ENCODE measurements at places on chromosomes 7 and 10.

GRCh38 chr7:52635021-52635420 lies 400.4 kb upstream of the POM121L12 start:
- no peak for DNase-seq

DNA sequence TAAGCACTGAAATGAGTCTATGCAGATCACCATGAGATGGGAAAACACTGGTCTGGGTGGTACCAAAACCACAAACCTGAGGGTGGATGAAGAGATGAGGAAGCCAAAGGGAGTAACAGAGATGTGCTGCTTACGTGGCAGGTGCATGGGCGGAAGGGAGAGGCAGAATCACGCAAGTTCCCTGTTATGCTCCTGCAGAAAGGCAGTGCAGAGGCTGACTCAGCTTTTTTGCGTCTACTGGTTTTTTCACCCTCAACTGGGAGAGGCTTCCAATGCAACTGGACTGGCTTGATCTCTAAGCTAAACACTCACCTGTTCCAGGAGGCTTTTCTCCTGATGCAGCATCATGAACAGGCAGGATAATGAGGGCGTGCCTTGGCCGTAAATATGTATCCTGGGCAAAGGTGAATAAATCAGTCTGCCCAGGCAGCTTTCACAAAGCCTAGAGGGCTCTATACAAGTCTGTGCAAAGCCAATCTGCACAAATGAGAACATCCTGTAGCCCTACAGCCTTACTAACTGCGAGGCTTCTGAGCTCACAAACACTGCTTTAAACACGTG lies 95.4 kb upstream of the AFAP1L2 start:
- peak; percentile 30 for DNase-seq

- DNase-seq, result no peak
Measured at GRCh38 chr7:41448104-41448503, 254.8 kb downstream of the INHBA start.

GRCh38 chr10:46541017-46541661 lies 15.3 kb downstream of the GPRIN2 start:
- DNase-seq, result no peak

GRCh38 chr7:92697414-92697813 lies 107.2 kb upstream of the FAM133B start:
- DNase-seq, result no peak

DNA sequence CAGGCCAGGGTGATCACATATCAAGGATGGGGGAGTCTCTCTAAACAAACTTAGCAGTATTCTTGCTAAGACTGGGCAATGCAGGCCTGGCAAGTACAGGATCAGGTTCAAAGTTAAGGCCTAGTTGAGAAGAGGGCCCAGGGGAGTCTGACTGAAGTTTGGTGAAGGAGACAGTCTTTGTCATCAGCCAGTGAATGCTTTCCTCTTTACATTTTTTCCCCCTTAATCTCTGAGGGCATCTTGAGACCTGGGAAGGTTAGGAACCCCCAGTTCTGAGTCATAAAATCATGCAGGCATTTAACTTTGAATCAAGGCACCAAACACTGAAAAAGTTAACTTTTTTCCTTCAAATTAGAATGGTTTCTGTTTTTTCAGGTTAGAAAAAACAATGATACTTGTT lies 311.5 kb downstream of the REEP3 start:
- no peak for DNase-seq

All from stimulated activated CD8-positive, alpha-beta memory T cell treated with anti-CD3 and anti-CD28 coated beads, Interleukin-4, amount 100 ng/mL, for 4 hours (primary cell).